ENCODE measurements at places on chromosomes 6 and 20.

DNA sequence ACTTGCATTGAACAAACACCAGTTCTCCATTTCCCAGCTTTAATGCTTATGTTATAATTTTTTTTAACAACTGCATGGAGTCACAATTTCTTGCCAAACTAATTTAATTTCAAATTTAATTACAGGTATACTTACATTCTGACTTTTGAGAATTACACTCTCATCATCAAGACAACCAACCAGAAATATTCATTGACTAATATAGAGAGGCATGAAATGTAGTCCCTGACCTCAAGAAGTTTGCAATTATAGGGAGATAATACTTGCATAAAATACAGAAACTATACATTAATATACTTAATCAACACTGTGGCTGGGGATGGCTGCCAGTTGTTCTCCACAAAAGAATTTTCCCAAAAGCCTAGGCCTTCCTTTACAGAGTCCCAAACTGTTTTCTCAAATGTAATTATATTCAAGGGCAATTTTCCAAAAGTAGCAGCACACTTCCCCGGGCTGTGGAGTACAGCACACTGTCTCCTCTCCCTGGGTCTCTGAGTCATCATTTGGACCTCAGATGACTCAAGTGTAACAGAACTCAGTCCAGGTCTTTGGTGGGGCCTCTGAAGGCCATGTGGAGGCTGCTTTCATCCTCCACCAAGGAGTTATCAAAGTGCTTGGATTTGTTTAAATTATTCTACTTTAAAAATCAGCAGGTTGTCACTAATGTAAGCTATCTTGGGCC is 114.1 kb downstream of the KIF16B start:
- DNase-seq, result no peak

DNA sequence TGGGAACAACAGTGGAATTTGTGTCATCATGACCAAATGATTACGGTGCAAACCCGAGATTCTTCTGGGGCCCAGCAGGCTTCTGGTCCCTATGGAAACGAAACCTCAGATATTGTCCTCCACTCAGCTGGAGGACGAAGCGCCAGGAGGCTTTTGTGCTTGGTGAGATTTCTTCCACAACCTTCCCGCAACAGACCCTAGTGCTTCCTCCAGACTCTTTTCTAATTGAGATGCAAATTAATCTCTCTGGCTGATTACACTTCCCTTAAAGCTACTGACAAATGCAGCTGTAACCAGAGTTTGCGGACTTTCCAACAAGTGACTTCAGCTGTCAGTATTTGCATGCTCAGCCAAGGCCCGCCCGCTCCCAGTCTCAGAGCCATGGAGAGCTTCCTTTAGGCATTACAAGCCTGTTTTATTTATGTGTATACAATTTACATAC is 96.0 kb downstream of the INSM1 start:
- DNase-seq, result no peak

- DNase-seq, result no peak
Measured at GRCh38 chr6:44668391-44668930, 281.0 kb downstream of the CDC5L start.

DNA sequence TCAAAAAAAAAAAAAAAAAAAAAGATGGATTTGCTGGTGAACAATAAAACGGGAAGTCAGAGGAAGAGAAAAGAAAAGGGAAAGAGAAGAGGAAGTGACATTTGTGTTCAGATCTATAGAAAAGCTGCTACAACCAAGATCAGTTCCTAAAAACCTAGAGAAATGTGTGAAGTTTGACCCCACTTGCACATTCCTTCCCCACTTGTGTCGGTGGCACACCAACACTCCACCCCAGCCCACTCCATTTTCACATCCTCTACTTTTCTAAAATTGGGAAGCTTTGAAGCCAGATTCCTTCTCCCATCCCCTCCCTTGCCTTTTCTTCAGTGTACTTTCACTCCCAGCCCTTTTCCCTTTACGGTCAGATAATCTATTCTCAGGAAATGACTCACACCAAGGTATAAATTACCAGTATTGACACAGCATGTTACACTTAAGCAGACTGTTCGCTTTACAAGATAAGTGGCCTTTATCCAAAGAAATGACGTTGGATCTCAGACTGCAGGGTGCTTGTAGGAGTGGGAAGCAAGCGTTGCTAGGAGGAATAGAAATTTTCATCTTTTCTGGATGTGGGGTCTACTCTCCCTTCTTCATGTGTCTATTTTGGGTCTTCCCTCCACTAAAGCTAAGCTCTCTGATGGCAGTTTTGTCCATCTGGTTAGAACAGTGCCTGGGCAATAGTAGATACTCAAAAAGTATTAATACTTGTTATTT is 92.5 kb upstream of the ADGRF1 start:
- no peak for DNase-seq

GRCh38 chr20:9458138-9458796 is 56.1 kb upstream of the LAMP5 start:
- DNase-seq, result no peak

DNA sequence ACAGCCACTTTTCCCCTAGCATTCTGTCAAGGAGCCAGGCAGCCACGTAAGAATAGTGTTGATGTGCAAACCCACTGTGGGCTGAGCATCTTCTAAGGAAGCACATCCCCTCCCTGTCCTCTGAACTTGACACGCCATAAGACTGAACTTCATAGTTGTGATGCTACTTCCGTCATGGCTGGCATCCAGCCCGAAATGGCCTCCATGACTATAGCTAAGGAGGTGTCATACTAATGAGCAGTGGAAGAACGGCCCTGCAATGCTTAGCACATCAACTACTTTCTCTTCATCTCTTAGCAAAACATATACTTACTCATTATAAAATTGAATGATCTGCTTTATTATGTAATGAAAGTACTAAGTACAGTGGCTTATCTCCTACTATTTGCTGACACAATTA is 110.2 kb downstream of the GJA10 start:
- no peak for DNase-seq

DNA sequence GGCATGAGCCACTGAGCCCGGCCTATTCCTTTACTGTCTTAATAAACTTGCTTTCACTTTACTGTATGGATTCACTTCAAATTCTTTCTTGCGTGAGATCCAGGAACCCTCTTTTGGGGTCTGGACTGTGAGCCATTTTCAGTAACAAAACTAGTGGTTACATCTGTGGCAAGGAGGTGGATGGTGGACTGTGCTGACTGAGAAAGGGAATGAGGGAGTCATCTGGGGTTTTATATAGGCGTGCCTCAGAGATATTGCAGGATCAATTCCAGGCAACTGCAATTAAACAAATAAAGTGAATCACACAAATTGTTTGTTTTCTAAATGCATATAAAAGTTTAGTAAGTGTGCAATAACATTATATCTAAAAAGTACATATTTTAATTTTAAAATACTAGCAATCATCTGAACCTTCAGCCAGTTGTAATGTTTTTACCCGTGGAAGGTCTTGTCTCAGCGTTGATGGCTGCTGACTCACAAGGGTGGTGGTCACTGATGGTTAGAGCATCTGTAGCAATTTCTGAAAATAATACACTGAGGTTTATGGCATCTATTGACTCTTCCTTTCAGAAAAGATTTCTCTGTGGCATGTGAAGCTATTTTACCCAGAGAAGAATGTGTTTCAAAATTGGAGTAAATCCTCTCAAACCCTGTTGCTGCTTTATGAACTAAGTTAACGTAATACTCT is 111.4 kb upstream of the FKBP1C start:
- DNase-seq, result no peak

DNA sequence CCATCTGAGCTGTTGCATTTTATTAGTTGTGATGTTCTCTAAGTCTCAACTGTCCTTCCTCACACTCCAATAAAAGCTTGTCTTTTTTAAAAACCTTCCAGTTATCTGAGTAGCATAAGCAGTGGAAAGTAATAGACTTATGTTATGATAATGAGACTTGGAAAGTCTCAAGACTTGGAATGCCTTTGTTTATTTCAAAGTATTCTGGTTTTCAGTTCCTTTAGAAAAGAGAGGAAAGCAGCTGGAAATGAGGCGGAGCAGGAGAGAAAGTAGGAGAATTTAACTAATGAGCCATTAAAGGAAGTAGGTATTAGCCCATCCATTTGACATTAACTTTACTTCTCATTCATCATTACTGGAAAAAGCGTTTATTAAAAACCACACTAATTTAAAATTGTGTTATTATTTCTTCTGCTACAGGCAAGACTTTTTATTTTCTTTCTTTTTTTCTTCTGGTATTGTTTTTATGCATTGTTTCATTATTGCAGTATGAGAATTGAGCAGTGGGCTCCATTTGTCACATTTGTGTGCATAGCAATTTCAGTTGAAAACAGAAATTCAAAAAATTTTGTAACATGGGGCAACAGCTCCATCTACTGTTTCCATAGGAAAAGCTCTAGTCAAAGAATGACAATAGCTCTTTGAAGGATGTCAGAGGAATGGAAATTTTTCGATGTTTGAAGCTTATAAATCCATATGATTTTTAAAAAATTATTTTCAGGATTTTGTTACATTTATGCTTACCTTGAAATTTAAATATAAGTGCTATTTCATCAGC is 194.8 kb downstream of the COL9A1 start:
- DNase-seq, result peak; percentile 39

DNA sequence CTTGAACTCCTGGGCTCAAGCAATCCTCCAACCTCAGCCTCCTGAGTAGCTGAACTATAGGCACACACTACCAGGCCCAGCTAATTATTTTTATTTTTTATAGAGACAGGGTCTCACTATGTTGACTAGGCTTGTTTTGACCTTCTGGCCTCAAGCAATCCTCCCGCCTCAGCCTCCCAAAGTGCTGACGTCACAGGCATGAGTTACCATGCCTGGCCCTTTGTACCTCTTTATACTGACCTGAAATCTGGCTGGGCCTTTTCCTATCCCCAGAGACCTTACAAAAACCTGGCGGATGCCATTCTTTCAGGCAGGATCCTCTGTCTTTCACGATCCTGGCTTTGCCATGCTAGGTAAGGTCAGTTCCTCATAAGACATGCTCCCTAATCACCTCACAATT is 11.5 kb downstream of the WFDC3 start:
- DNase-seq, result no peak

GRCh38 chr6:33613795-33614168 is 7.3 kb upstream of the ITPR3 start:
- DNase-seq, result no peak

DNA sequence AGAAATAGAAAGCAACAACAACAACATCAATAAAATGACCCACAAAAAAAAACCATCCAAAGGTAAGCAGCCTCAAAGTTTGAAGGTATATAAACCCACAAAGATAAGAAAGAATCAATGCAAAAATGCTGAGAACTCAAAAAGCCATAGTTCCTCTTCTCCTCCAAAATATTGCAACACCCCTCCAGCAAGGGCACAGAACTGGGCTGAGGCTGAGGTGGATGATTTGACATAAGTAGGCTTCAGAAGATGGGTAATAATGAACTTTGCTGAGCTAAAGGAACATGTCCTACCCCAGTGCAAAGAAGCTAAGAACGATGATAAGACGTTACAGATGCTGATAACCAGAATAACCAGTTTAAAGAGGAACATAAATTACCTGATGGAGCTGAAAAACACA is 188.8 kb upstream of the BTBD3 start:
- no peak for DNase-seq

GRCh38 chr6:33082702-33083101 is 6.9 kb downstream of the HLA-DPB1 start:
- no peak for DNase-seq

DNA sequence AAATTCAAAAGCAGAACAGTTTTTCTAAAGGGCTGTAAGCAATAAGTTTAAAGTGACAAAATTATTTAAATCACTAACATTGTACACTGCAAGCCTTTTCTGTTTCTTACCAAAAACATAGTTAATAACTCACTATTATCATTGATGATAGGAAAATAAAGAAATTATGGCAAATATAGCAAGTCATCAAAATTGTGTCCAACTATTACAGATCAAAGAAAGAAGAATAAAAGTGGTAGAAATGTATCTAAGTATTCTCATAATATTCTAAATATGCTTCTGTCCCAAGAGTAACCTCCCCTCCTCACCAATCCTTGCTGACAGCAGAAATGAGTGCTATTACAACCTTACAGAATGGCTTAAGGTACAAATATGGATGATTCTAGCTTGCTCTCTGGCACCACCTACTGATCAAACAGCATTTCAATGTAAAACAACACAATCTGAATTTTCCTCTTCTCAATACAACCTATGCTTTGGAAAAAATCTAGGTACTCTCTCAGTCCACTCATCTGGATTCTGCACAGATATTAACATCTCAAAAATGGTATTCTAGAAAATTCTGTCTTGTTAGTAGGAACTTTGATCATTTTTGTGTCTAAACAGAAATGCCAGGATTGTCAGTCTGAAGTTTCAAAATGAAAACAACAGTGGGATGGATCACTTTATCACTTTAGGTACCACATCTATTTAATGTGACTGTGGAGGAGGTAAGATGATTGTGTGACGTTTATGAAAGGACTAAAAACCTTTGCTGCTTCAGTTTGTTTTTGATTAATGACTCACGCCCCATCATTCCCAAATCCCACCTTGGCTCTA is 40.9 kb downstream of the ZFP64 start:
- DNase-seq, result peak; percentile 16

GRCh38 chr6:89952686-89953085 is 58.4 kb downstream of the GJA10 start:
- no peak for DNase-seq

DNA sequence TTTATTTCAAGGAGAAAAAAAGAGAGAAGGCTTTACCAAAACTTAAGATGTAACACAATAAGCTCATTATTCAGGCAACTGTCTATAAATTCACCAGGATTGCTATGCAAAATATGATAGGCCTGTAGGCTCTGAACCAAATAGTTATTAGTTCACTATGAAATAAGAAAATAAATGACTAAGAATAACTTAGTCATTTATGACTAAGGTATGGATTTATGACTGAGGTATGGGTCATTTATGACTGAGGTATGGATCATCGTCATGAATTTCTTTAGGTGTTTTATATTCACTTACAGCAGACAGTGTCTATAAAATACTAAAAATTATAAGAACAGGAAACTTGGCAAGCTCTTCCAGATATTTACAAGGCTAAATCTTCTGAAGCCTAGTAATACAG is 52.1 kb upstream of the SNX9 start:
- DNase-seq, result no peak

GRCh38 chr6:33727932-33728331 is 16.4 kb upstream of the UQCC2 start:
- no peak for DNase-seq

- no peak for DNase-seq
Measured at GRCh38 chr6:96631248-96631647, 68.3 kb downstream of the FHL5 start.

DNA sequence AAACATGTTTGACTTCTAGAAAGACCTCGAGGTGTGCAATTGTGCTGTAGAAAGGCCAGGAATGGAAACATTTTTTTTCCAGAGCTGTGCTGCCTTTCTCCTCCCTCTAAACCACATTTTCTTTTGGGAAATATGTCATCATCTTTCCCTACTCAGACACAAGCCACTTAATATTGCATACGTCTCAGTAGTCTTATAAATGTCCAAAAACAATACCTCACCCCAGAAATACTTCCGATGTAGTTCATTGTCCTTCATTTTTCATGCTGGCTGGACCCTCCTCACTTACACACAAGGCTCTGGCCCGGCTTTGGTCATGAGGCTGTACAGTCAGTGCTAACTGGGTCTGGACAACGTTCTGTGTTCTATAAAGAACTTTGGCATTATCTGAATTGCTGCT is 126.4 kb downstream of the SCML4 start:
- DNase-seq, result no peak

GRCh38 chr20:19322061-19322985 is 109.9 kb downstream of the SLC24A3 start:
- DNase-seq, result no peak

GRCh38 chr20:45049904-45050471 is 50.9 kb downstream of the KCNS1 start:
- no peak for DNase-seq

All from renal cortex interstitium (tissue), 15 donors.